Osteoblast (primary cell): ENCODE measurements at places on chromosomes 7 and 10. TPM values are rescaled to one million over a fixed set of nuclear protein-coding genes. Genes with fewer than 3 reads are reported as not detected.

Gene HDAC9
- 11.2 and 21.7 TPM in 2 replicates for total RNA-seq

Gene EPO
- total RNA-seq, result not detected in 2 replicates

Gene CALML5
- not detected in 2 replicates for total RNA-seq

Gene H2BK1
- total RNA-seq, result not detected in 2 replicates

Gene VSTM2A
- not detected in 2 replicates for total RNA-seq

Gene POLR2J2
- 2.5 and 8.3 TPM in 2 replicates for total RNA-seq

Gene TMEM270
- not detected in 2 replicates for total RNA-seq

- no peak for DNase-seq
- H3K36me3 ChIP-seq, result no peaks in the 10 kb centered on the region
- H3K4me1 ChIP-seq, result no peaks in the 10 kb centered on the region
- no peak overlapping the region for H3K27ac ChIP-seq
These were observed 129.2 kb upstream of the FEZF1 start for GRCh38 chr7:122433765-122434164.

DNA sequence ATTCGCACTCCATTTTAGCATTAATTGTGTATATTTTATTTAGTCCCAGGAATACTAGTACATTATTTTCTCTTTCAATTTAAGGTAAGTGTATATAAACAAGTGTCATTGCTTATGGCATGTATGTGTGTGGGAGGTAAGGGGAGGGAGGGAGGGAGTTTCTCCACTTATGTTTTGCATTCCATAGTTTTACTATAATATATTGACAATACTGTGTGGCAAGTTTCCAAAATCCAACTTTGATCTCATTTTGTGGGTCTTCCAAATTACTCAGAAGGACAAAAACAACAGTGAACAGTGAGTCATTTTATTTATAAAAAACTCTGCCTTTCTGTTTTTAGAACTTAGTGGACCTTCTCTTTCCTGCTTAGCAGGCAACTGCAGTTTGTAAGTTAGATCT is 102.3 kb upstream of the SEMA3E start:
- H3K4me1 ChIP-seq, result no peaks in the 10 kb centered on the region
- no peak for DNase-seq
- H3K27ac ChIP-seq, result no peak overlapping the region
- no peak overlapping the region for H3K4me3 ChIP-seq
- H3K27me3 ChIP-seq, result no peaks in the 10 kb centered on the region

- H3K36me3 ChIP-seq, result no peaks in the 10 kb centered on the region
- no peaks in the 10 kb centered on the region for H3K4me1 ChIP-seq
- no peak overlapping the region for H3K4me3 ChIP-seq
- H3K27me3 ChIP-seq, result no peaks in the 10 kb centered on the region
- DNase-seq, result no peak
- no peak overlapping the region for H3K27ac ChIP-seq
These were observed 218.1 kb upstream of the NFE2L3 start for GRCh38 chr7:25933921-25934320.

DNA sequence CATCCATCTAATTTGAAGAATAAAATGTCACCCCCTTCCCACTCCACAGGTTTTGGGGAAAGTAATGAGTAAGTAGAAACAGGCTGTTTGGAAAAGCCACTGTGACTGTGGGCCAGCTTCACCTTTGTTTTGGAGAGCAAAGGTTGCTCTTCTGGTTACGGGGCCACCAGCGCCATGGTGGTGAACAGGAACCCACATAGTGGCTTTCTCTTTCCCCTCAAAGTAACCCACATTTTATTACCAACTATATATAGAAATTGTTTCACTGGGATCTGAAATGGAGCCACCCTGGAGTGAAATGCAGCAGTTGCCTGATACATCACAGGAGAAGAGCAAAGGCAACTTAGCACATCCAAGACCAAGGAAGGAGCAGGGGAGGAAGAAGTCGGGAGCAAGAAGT is 112.3 kb upstream of the EFCAB10 start:
- H3K27ac ChIP-seq, result no peak overlapping the region
- H3K36me3 ChIP-seq, result no peaks in the 10 kb centered on the region
- H3K4me3 ChIP-seq, result no peak overlapping the region
- DNase-seq, result no peak

DNA sequence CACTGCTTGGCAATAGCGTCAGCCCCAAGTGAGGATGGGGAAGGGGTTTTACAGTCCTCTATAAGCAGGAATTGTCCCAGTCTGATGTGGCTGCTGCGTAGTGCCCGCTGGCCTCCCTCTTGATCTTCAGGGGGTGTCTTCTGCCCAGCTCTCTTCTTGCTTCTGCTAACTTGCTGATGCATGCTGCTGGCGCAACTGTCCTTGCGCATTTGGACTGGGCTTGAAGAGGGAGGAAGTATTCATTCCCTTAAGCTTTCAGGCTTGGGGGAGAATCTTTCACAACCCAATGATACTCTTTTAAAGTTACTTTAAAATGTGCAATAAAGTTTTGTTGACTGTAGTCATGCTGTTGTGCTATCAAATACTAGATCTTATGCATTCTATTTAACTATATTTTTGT is 10.3 kb downstream of the GALNT11 start:
- no peaks in the 10 kb centered on the region for H3K36me3 ChIP-seq
- H3K27me3 ChIP-seq, result no peaks in the 10 kb centered on the region
- no peak for DNase-seq
- no peaks in the 10 kb centered on the region for H3K4me1 ChIP-seq
- no peak overlapping the region for H3K27ac ChIP-seq

DNA sequence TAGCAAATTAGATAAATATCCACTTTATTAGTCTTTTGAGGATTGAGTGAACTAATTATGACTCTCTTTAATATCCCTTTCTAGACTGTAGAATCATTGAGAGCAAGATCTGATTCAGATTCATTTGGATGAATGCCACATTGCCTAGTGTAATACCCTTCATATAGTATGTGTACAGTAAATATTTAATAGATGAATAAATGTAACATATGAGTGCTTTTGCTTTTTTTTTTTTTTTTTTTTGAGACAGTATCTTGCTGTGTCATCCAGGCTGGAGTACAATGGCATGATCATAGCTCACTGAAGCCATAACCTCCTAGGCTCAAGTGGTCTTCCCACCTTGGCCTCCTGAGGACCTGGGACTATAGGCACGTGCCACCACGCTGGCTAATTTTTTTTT is 14.8 kb downstream of the SAMD8 start:
- no peak overlapping the region for H3K27ac ChIP-seq
- peaks cover 13% of the 10 kb centered on the region for H3K36me3 ChIP-seq
- no peak overlapping the region for H3K4me3 ChIP-seq
- H3K4me1 ChIP-seq, result peaks cover 9% of the 10 kb centered on the region
- no peak for DNase-seq

DNA sequence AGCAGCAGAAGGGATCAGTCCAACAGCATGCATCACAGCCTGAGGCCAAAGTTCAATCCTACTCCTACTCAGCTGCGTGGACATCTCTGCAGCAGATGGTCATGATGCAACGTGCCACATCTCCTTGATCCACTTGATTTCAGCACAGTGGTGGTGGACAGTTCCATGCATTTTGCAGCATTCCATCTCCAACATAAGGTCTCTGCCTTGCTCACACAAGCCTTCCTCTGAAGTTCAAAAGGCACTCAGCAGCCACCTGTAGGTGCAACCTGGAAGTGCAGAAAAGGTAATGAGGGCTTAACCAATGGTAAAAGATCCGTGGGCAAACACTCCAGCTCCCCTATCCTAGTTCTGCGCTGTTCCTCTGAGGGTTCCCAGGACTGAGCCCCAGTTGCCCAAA is 57.5 kb upstream of the CHCHD3 start:
- H3K27me3 ChIP-seq, result no peaks in the 10 kb centered on the region
- H3K4me3 ChIP-seq, result no peak overlapping the region

DNA sequence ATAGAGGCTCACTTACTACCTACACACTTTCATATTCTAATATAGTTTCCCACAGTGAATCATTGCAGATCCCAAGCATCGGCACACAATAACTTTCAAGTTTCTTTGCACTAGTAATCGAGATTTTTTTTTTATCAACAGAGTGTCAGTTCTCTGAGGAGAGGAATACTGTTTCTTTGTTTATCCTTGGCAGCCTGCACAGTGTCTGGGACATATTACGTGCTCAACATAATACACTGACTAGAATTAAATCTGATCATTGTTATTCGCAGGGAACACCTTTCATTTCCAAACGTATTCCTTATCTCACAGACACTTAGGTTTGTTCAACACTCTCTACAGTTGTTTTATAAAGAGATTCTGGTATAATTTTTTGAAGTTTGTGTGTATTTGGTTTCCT is 95.3 kb downstream of the CACNA2D1 start:
- no peaks in the 10 kb centered on the region for H3K27me3 ChIP-seq
- no peak overlapping the region for H3K27ac ChIP-seq
- H3K4me3 ChIP-seq, result no peak overlapping the region

GRCh38 chr10:24574578-24575155 is 149.0 kb downstream of the ARHGAP21 start:
- no peaks in the 10 kb centered on the region for H3K36me3 ChIP-seq
- no peak overlapping the region for H3K27ac ChIP-seq
- no peaks in the 10 kb centered on the region for H3K27me3 ChIP-seq

DNA sequence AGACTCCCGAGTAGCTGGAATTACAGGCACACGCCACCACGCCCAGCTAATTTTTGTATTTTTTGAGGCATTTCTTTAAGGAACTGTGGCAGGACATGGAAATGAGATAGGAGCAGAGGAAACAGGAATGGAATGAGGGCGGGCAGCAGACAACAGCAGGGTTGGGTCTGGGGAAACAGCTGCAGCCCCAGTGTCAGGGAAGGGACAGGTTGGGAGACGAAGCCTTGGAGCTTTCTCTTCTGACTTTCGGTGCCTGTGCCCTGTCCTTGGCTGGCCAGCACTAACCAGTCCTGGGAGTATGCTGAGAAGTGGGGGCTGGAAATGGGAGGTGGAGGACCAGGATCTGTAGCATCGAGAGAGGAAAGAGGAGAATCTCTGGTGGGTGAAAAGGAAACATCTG is 47.4 kb downstream of the ATOH7 start:
- H3K4me1 ChIP-seq, result no peaks in the 10 kb centered on the region
- peak; percentile 19 for DNase-seq
- H3K36me3 ChIP-seq, result peaks cover 18% of the 10 kb centered on the region
- no peak overlapping the region for H3K27ac ChIP-seq
- H3K27me3 ChIP-seq, result no peaks in the 10 kb centered on the region

GRCh38 chr10:62817121-62817765 is 1.1 kb upstream of the EGR2 start:
- H3K36me3 ChIP-seq, result no peaks in the 10 kb centered on the region
- DNase-seq, result peak; percentile 88
- H3K27me3 ChIP-seq, result peaks cover 47% of the 10 kb centered on the region
- H3K27ac ChIP-seq, result peak overlapping the region; percentile 30

- peaks cover 19% of the 10 kb centered on the region for H3K27me3 ChIP-seq
- no peak overlapping the region for H3K4me3 ChIP-seq
- no peak overlapping the region for H3K27ac ChIP-seq
- H3K36me3 ChIP-seq, result no peaks in the 10 kb centered on the region
- DNase-seq, result no peak
These were observed 1.9 kb downstream of the VIPR2 start for GRCh38 chr7:159142730-159143129.
